Tongue (tissue), 3 donors: ENCODE measurements at places on chromosomes 6 and 20. TPM values are rescaled to one million over a fixed set of nuclear protein-coding genes. Genes with fewer than 3 reads are reported as not detected.

GRCh38 chr20:51360451-51361201, 181.9 kb downstream of the NFATC2 start:
- no peak for DNase-seq

DNA sequence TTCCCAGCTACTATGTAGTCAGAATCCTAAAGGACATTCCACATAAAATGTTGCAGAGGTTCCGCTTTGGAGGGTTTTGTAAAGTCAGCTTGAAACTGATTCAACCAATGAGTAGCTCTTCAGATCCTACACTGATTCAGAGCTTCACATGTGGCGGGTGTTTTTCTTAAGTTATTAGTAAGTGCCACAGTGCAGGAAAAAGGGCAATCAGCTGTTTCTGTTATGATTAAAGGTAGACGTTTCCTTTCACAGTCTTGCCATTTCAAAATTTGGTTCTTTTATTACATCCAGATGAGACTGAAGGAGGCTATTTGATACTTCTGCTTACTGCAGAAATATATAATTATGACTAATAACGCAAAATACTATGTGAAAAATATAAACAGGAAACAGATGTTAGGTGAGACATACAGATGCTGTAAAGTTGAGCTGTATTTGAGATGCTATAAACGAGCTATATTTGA, 443.9 kb downstream of the CDKAL1 start:
- DNase-seq = no peak

GRCh38 chr6:146047371-146047770, 18.5 kb downstream of the GRM1 start:
- peak; percentile 68 for DNase-seq

DNA sequence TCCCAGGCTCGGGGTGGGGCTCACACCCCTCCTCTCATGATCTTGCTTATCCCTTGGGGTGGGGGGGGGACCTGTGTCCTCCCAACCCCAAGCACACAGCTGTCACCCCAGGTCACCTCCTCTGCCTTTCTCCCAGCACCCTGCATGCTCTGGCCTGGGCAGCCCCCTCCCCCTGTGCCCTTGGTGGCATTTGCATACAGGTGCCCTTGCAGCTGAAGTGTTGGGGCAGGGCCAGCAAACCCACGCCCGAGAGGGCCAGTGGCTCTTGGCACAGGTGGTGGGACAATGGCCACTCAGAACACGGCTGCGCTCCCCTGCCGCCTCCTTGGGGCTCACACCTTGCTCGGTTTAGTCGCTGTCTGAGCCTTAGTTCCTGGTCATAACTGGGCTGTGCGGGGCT, 11.3 kb upstream of the MYT1 start:
- no peak for DNase-seq

Gene OR2J2
- total RNA-seq = not detected

GRCh38 chr6:166852451-166852975, 103.8 kb downstream of the RNASET2 start:
- no peak for DNase-seq

DNA sequence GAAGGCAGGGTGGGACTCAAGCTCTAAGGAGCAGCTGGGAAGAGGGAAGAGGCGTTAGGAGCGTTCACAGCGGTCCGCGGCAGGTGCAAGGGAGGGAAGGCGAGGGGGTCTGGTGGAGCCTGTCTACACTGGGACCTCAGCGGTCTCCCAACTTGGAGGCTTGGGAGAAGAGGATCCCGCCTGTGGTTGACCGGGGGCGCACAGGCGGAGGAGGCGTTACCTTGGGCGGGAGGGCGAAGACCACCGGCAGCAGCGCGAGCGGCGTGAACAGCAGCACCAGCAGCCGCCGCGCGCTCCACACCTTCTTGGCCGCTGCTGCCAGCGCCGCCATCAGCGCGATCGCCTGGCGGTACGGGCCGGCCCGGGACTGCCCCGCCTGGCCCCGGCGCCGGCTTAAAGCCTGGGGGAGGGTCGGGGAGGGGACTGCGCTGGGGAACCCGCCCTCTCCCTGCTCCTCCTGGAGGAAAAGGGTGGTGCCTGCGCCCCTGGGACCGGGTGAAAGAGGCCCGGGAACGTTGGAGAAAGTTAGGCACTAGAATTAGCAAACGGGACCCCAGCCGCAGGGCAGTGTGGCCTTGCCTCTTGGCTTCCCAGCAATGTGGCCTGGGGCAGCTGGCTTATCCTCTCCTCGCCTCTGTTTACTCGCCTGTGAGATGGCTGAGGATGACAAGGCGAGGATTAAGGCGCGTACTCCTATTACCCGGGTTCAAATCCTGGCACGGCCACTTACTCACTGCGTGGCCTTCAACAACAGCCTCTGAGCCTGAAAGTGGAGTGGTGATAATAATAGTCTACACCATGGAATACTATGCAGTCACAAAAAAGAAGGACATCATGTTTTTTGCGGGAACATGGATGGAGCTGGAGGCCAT, at the start of gene SLC13A3:
SLC13A3 (minus strand) TSS at position 369 of the 872 bp plus-strand sequence; CDS start at position 331, 38 bp downstream.
- peak; percentile 35 for DNase-seq

DNA sequence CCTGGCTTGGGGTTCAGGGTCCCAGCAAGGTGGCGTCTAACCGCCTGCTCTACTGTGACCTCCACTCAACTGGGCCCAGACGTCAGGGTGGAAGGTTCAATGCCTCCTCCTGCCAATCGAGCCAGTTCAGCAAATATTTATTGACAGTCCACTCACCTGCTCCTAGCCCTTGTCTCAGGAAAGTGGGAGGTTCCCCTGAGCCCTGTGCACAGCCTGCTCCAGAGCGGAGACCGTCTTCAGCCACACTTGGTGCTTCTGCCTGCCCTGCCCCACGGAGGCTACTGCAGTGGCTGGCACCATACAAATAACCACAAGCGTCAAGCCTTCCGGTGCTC, 6.1 kb downstream of the CCDC167 start:
- no peak for DNase-seq

Gene CST4
- total RNA-seq = not detected

GRCh38 chr20:62745279-62745951, 36.8 kb downstream of the NTSR1 start:
- peak; percentile 37 for DNase-seq

DNA sequence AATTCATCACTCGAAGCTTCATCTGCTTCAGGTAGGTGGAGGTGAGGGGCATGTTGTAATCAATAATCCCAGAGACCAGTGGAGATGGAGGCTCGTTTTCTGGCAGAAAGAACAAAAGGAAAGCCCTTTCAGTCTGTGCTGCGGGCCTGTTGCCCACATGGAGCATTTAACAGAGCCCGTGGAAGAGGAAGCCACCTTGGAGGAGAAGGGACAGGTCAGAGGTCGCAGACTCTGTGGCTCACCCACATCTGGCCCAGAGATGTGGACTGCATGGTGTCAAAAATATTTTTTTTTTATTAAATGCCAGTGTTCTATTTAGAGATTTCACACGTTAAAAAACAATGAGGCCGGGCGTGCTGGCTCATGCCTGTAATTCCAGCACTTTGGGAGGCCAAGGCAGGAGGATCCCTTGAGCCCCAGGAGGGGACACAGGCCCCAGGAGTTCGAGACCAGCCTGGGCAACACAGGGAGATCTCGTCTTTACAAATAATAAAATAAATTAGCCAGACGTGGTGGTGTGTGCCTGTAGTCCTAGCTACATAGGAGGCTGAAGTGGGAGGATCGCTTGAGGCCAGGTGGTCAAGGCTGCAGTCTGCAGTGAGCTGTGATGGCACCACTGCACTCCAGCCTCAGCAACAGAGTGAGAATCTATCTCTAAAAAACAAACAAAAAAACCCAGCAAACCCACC, 73.6 kb downstream of the NOL4L start:
- no peak for DNase-seq

Gene TRERF1
- total RNA-seq = 7.1 TPM

- DNase-seq = no peak
Measured at GRCh38 chr20:62015540-62016288, 50.0 kb downstream of the TAF4 start.

Gene PTP4A1
- 41.2 TPM for total RNA-seq

DNA sequence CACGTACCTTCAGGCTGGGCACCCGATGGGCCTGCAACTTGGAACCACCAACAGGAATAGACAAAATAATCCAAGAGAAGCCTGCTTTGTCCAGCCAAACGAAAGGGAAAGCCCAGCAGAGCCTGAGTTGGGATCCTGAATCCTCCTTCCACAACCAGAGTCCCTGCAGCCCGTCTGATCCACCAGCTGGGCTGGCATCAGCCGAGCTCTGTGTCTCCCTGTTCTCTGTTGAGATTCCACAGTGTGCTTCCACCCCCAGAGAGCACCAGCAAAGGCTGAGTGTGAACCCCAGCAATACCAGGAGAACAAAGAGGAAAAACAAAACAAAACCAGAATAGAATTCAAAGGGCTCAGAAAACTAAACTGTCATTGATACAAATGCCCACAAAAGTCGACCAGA, 104.2 kb upstream of the PRND start:
- no peak for DNase-seq

DNA sequence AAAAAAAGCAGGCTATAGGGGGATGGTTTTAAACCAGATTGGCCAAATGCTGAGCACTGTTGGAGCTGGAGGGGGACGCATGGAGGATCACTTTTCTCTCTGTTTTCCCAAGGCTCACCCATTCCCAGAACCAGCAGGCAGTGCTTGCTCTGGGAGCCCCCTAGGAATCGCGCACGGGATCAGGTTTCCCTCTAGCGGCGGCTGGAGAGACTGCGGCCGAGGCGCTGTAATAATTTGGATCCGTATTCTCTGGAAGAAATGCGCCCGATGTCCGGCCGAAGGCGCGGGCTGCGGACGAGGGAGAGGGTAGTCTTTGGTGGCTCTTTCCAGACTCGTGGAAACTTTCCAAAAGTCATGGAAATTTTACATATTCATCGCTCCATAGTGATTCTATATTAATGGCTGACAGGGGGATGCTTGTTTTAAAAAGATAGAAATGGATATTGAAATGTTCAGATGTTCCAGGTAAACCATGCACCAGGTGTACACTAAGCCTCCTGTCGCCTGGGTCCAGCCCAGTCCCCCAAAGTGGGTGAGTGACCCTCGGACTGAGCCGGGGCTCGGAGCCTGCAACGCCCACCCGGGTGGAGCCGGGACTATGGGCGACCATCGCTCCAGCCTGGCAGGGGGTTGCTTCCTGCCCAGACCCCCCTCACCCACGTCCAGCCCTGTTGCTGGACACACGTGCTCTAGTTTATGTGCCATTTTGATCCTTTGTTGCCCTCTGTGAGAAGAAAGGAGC, 78.7 kb upstream of the PHACTR3 start:
- DNase-seq = peak; percentile 85

DNA sequence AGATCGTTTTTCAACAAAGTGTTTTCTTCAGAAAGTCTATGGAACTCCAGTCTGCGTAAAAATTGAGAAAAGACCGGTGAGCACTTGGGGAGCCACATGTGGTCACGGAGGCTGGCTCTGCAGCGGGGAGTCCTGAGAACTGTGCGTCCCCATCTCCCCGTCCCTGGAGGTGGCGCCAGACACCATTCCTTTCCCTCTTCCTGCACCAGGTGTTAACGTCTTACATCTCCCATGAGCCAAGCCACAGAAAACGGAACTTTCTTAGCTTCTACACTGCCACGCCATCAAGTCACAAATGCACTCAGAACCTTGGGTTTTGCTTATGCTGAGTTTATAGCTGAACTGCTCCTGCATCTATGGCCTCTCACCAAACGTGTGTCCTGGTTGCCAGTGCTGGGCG, 62.6 kb downstream of the GINS1 start:
- DNase-seq = peak; percentile 45

DNA sequence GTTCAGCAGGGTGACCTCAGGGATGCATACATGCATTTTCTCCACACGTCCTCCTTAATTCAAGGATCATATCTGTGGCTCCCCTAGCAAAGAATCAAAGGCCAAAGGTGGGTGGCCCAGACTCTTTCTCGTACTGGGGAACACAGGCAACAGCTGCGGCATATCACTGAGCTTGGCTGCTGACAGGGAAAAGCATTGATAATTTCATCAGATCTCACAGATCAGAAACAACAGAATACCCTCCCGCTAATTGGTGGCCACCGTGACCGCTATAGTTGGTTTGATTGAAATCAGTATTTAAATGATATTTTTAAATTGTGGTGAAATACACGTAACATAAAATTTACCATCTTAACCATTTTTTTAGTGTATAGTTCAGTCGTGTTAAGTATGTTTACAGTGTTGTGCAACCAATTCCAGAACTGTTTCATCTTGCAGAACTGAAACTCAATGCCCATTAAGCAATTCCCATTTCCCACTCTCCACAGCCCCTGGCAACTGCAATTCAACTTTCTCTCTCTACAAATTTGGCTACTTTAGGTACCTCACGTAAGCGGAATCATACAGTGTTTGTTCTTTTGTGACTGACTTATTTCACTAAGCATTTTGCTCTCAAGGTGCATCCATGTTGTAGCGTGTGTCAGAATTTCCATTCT, 74.7 kb upstream of the TMEM170B start:
- DNase-seq = no peak

Gene PRRC2A
- 66.1 TPM for total RNA-seq

GRCh38 chr6:138769102-138769676, 4.4 kb upstream of the CCDC28A start:
- no peak for DNase-seq

Gene PRRT1
- 1.2 TPM for total RNA-seq

- DNase-seq = peak; percentile 54
Measured at GRCh38 chr6:35044761-35045421, 96.2 kb downstream of the TCP11 start.

DNA sequence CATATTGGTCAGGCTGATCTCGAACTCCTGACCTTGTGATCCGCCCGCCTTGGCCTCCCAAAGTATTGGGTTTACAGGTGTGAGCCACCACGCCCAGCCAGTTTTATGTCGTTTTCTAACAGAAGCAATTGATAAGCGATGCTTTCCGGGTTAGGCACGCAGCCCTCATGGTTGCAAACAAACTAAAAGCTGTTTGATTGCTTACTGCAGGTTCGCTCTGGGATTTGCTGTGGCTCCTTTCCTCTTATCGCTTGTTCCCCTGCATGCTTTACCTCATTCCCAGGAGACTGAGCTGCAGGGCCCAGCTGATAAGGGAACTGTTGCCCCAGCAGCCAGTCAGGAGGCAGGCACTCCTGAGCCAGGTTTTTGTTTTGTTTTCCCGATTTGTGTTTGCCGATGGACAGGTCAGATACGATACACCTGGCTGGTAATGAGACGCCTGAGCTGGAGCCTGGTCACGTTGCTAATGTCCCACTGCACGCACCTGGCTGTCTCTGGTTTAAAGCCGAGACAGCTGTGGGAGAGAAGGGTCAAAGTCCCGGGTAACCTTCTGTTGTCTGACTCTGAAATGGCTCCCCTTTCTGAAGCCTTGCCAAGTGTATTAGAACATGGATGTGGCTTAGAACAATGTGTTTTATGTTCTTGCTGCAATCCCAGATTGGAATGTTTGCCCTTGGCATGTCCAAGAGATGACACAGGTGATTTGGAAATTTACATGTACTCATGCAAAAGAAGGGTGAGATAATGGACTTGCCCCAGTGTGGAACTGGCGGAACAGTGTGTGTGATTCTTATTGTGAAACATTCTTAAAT, 19.9 kb downstream of the DSP start:
- no peak for DNase-seq

- DNase-seq = no peak
Measured at GRCh38 chr6:169782966-169783365, 31.5 kb downstream of the ERMARD start.

Gene CD24
- total RNA-seq = 122 TPM

Gene MOCS3
- 4.7 TPM for total RNA-seq

GRCh38 chr6:84652356-84653026, 111.9 kb downstream of the TBX18 start:
- DNase-seq = peak; percentile 33

- no peak for DNase-seq
Measured at GRCh38 chr6:19028201-19028600, 641.1 kb downstream of the RNF144B start.

Gene PCIF1
- total RNA-seq = 18.0 TPM

- DNase-seq = peak; percentile 69
Measured at GRCh38 chr20:6590891-6591637, 176.4 kb upstream of the BMP2 start.

- no peak for DNase-seq
Measured at GRCh38 chr20:58340853-58341252, 31.3 kb downstream of the RAB22A start.
